Activated CD8-positive, alpha-beta memory T cell treated with anti-CD3 and anti-CD28 coated beads, Interleukin-2, amount 10 ng/mL, durations not matched to agents 7 days and 5 days (primary cell): ENCODE measurements at places on chromosomes 7 and 10.

GRCh38 chr7:37211097-37211880, 237.4 kb downstream of the ELMO1 start:
- H3K27me3 ChIP-seq = no peaks in the 10 kb centered on the region
- no peak overlapping the region for H3K27ac ChIP-seq
- peaks cover 13% of the 10 kb centered on the region for H3K36me3 ChIP-seq
- DNase-seq = no peak

- no peaks in the 10 kb centered on the region for H3K27me3 ChIP-seq
- no peak overlapping the region for H3K4me3 ChIP-seq
- no peak for DNase-seq
- no peak overlapping the region for H3K27ac ChIP-seq
These were observed 557.9 kb downstream of the KCNMA1 start for GRCh38 chr10:77079592-77080300.

- peaks cover 87% of the 10 kb centered on the region for H3K27me3 ChIP-seq
- no peak overlapping the region for H3K4me3 ChIP-seq
- no peak overlapping the region for H3K27ac ChIP-seq
- no peak for DNase-seq
These were observed 58.1 kb upstream of the LBX1 start for GRCh38 chr10:101287183-101287996.

DNA sequence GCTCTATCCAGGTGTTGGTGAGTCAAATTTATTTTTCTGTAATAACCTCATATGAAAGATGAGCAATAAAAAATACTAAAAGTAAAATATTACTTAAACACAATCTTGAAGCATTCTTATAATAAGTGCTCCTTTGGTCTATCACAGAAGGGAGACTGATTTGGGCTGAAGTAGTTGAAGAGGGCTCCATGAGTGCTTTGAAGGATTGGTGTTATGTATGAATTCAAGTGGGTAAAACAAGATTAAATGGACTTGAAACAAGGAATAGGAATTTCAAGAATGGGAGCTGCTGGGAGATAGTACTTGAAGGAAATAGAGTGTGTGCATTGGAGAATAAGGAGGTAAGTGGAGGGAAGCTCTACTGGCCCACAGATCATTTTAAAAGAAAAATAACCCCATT, 7.3 kb upstream of the OR2A2 start:
- no peaks in the 10 kb centered on the region for H3K4me1 ChIP-seq
- H3K36me3 ChIP-seq = no peaks in the 10 kb centered on the region
- peaks cover 22% of the 10 kb centered on the region for H3K27me3 ChIP-seq
- no peak overlapping the region for H3K27ac ChIP-seq

GRCh38 chr10:17199351-17199804, 2.1 kb downstream of the TRDMT1 start:
- H3K4me1 ChIP-seq = peaks cover 42% of the 10 kb centered on the region
- H3K36me3 ChIP-seq = peaks cover 9% of the 10 kb centered on the region
- peak overlapping the region; percentile 9 for H3K4me3 ChIP-seq
- no peaks in the 10 kb centered on the region for H3K27me3 ChIP-seq

DNA sequence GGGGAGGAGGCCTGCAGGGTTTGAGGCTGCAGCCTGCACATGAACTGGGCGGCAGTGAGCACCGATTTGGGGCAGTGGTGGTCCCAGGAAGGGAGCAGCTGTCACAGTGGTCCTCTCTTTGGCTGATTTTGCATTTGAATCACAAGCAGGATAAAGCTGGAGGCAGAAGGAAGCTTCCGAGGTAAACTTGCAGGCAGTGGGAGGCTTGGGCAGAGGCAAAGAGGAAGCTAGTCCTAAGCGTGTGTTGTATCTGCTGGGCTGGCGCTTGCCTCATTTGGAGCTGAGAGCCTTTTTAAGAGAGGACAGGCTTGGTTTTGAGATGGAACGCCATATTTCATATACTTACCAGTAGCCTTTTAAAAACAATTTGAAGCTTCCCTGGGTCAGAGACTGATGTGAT, 177.2 kb upstream of the PODXL start:
- DNase-seq = no peak
- no peak overlapping the region for H3K4me3 ChIP-seq
- H3K27me3 ChIP-seq = peaks cover 23% of the 10 kb centered on the region
- H3K27ac ChIP-seq = no peak overlapping the region
- no peaks in the 10 kb centered on the region for H3K36me3 ChIP-seq

DNA sequence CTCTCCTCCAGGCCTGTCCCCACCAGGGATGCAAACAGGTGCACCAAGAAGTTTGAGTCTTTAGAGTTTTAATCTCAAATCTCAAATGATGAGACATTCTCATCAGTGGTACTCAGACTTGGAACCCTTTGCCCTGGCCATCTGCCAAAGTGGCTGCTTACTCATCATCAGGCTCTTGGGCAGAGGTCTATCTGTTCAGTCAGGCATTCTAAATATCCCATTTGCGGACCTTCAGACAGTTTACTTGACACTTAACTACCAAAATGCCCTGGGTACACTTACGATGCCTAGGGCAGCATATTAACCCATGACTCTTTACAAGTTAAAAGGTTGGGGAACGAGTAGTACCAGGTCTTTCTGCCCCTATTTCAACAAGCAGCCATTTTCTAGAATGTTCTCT, 61.2 kb upstream of the YAE1 start:
- H3K27ac ChIP-seq = no peak overlapping the region
- no peak overlapping the region for H3K4me3 ChIP-seq
- no peak for DNase-seq

- no peaks in the 10 kb centered on the region for H3K4me1 ChIP-seq
- H3K4me3 ChIP-seq = no peak overlapping the region
- peaks cover 19% of the 10 kb centered on the region for H3K27me3 ChIP-seq
- H3K27ac ChIP-seq = no peak overlapping the region
- DNase-seq = no peak
These were observed 135.5 kb downstream of the ZNF22 start for GRCh38 chr10:45136256-45136655.

DNA sequence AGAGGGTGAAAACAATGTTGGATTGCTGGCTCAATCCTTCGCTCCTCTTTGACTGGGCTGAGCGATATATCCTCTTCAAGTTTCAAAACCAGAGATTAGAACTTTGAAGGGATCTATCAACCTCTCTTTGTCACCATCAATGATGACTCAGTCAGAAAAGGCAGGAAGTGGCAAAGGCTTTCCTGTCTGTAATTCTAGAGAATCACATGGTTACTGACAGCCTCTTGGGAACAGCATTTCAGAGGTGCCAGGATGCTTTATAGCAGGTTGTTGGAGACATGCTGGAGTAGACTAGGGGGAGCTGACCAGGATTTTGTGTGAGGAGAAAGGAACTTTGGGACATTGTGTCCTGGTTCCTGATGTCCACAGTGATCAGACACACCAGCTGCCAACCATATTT, 81.3 kb downstream of the PRKCQ start:
- H3K4me1 ChIP-seq = peaks cover 31% of the 10 kb centered on the region
- peak; percentile 76 for DNase-seq
- peaks cover 50% of the 10 kb centered on the region for H3K36me3 ChIP-seq
- H3K27ac ChIP-seq = peak overlapping the region; percentile 84
